ENCODE measurements at places on chromosomes 4 and X.

- DNase-seq, result no peak
Observed at GRCh38 chr4:6935965-6936364, 26.3 kb downstream of the TBC1D14 start.

GRCh38 chr4:10077483-10078335 lies 38.9 kb downstream of the WDR1 start:
- DNase-seq, result no peak

DNA sequence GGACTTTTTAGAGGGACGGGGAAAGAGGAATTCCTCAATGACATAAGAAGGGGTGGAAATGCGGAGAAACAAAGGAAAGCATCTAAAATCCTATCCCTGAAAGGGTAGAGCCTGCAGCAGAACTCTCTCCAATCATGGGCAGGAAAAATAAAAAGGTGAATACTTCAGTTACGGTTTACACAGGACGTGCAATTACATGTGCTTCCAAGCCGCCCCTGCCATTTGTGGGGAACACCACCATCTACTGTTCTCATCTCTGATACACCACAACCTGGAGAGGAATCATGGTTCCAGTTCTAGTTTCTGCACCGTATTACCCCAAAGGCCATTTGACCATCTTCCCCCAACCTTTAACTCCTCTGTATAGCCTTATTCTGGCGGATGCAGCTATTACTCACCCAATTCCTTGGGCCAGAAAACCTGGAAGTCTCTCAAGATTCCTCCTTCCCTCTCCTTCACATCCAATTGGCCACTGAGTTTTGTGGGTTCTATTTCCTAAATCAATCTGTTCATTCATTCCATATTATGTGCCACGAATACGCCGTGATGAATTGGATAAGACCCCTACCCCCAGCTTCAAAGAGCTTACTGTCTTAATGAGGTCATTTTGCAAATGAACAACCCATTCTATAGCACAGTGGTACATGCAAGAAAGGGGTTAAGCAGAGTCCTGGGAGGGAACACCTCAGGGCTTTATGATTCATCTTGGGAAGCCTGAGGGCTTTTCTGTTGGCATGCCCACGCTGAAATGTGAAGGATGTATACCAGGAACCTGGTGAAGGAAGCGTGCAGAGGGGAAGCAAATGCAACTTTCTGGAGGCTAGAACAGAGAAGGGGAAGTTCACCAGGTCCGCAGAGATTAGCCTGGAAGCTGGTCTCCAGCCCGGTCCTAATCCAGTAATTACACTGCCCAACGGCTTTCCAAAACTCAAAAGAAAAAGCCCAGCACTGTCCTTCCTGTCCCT lies 1.4 kb upstream of the MSL3 start:
- DNase-seq, result no peak

DNA sequence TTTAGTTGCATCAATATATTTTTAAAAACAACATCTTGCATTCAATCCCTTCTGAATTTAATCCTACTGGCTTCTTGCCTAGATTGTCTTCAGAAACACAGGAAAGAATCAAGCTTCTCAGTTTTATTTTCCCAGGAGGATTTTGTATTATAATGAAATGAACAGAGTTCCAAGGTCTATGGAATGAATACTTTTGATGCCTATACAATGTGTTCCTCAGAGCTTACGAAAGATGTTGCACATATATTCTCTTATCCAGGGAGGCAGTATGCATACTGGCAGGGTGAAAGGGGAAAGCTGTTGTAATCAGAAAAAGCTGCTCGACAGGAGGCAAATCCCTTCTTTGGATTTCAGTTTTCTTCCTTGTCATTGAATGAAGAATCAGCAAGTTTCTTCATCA lies 8.8 kb downstream of the TMPRSS11D start:
- no peak for DNase-seq

- no peak for DNase-seq
Observed at GRCh38 chrX:136780763-136781162, at the start of gene ARHGEF6. TSS of gene ARHGEF6 (minus strand) at chrX:136780932. CDS start at chrX:136780882, 50 bp downstream.

DNA sequence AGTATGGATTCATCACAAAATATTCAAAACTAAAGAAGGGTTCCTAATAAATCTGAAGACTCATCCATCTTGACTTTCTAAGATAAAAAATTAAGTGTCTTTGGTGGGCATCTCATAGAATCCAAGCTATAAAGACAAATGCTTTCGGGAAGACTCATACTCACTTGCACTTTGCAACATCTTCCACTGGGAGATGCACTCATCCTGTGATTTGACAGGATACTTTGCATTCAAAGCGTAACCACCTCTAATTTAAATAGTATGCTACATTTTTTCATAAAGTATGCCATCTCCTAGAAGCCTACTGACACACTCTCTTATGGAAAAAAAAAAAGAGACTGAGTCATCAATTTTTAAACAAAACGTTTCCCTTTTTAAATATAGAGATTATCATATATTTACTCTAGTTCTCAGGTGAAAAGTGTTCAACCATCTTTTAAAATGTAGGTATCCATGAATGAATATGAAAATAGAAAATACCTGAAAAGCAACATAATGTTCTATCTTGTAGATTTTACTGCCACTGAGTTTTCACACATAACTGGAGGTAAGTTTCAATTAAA lies 119.6 kb downstream of the KLHL13 start:
- no peak for DNase-seq

- no peak for DNase-seq
Observed at GRCh38 chrX:41491267-41492004, 44.3 kb downstream of the NYX start.

GRCh38 chr4:177229331-177229730 lies 80.3 kb upstream of the NEIL3 start:
- DNase-seq, result no peak

DNA sequence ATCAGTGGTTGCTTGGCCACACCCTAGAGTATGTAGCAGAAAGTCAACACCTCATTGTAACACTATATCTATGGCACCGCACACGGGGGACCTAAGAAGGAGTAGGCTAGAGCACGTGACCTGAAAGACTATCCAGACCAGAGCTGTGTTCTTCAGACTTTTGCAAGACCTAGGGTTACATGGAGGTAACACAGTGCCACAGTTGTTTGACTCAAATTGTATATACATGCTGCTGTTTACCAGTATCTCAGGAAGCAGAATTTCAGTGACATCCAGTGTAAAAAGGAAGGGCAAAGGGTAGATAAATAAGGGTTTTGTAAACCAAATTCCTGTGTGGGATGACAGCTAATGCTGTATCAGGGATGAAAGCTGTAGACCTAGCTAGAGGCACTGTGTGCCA lies 30.2 kb downstream of the PNMA6A start:
- DNase-seq, result no peak

Data from stimulated activated CD8-positive, alpha-beta memory T cell treated with anti-CD3 and anti-CD28 coated beads, Interleukin-4, amount 100 ng/mL, for 1 hour (primary cell).